ENCODE measurements at places on chromosomes 1 and 21. TPM values are rescaled to one million over a fixed set of nuclear protein-coding genes. Genes with fewer than 3 reads are reported as not detected.

GRCh38 chr1:15343729-15344128 lies 66.0 kb upstream of the EFHD2 start:
- no peak overlapping the region for H3K4me3 ChIP-seq
- peaks cover 4% of the 10 kb centered on the region for H3K4me1 ChIP-seq
- H3K27me3 ChIP-seq: no peaks in the 10 kb centered on the region
- H3K36me3 ChIP-seq: no peaks in the 10 kb centered on the region
- DNase-seq: peak; percentile 50
- H3K27ac ChIP-seq: no peak overlapping the region

GRCh38 chr21:37546299-37546908 lies 179.8 kb downstream of the DYRK1A start:
- H3K27me3 ChIP-seq: no peaks in the 10 kb centered on the region
- DNase-seq: no peak
- H3K27ac ChIP-seq: no peak overlapping the region

- H3K4me1 ChIP-seq: no peaks in the 10 kb centered on the region
- no peak overlapping the region for H3K4me3 ChIP-seq
- no peak for DNase-seq
- no peaks in the 10 kb centered on the region for H3K36me3 ChIP-seq
- H3K27me3 ChIP-seq: no peaks in the 10 kb centered on the region
Measured at GRCh38 chr1:70719154-70719553, 308.1 kb downstream of the CTH start.

DNA sequence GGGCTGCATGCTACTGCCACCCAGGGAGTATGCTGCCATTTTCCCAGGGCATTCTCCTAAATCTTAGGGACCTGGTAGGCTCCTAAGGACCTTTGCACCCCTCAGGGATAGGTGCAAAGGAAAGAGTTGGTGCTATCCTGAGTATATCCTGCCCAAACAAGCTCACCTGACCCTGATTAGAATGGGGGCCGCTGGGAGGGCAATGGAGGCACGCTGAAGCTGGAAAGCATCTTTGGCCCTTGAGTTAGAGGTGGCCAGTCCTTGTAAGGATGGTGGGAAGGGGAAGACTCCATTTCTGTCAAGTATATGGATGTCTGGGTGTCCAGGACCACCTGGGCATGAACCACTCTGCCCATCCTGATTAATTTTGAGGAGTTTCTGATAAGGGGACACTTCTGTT lies 48.9 kb upstream of the A3GALT2 start:
- H3K4me1 ChIP-seq: peaks cover 27% of the 10 kb centered on the region
- no peak for DNase-seq
- H3K4me3 ChIP-seq: no peak overlapping the region
- peaks cover 16% of the 10 kb centered on the region for H3K36me3 ChIP-seq
- H3K27me3 ChIP-seq: no peaks in the 10 kb centered on the region

- H3K4me3 ChIP-seq: no peak overlapping the region
- no peaks in the 10 kb centered on the region for H3K27me3 ChIP-seq
- peak overlapping the region; percentile 16 for H3K27ac ChIP-seq
- peak; percentile 82 for DNase-seq
Measured at GRCh38 chr1:42259059-42259738, 75.8 kb downstream of the FOXJ3 start.

DNA sequence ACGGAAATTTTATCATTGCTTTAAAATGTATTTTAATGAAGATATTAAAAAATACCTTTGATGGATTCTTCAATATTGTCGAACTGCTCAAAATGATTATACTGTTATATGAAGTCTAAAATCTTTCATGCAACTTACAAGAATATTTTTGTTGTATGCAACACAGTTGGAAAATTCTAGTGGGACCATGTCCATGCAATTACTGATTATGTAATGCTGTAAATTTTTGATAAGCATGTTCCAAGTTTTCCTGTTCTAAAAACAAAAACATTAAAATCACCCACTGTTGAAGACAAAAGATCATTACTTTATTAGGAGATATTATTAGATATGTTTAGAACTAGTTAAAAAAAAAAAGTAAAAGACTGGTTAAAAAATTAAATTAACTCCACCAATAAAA lies 132.8 kb downstream of the NFIA start:
- H3K36me3 ChIP-seq: no peaks in the 10 kb centered on the region
- no peaks in the 10 kb centered on the region for H3K27me3 ChIP-seq
- no peak overlapping the region for H3K27ac ChIP-seq
- H3K4me3 ChIP-seq: no peak overlapping the region
- no peak for DNase-seq

DNA sequence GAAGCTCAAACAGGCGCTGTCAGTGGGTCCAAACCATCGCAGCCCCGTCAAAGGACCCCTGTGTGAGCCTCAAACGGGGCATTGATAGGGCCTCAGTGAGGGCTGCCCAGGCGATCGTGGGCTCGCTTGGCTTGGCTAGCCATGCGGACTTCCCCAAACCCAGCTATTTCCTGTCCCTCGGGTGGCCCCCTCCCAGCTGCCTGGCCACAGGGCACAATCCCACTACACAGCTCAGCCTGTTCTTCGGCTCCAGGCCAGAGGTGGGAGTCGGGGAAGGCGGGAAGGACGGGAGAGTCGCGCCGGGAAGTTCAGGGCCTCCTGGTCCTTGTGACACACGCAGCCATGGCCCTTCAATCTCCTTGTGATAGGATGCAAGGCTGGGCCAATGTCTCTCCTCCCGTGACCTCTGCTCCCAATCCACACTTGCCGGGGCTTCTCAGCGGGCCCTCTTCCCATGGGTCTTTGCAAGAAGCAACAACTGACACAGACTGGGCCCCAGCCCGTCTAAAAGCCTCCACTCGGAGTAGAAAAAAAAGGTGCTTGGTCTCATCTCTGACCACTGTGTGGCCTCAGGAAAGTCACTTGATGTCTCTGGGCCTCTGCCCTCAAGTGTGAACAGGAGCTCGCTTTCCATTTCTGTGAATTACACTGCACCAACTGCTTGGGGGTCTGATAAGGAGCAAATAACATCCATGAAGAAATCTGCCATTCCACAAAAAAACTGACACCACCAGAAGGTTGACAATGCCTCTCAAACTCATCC lies 7.1 kb upstream of the MATN1 start:
- peaks cover 4% of the 10 kb centered on the region for H3K27me3 ChIP-seq
- no peak overlapping the region for H3K27ac ChIP-seq
- no peaks in the 10 kb centered on the region for H3K4me1 ChIP-seq

DNA sequence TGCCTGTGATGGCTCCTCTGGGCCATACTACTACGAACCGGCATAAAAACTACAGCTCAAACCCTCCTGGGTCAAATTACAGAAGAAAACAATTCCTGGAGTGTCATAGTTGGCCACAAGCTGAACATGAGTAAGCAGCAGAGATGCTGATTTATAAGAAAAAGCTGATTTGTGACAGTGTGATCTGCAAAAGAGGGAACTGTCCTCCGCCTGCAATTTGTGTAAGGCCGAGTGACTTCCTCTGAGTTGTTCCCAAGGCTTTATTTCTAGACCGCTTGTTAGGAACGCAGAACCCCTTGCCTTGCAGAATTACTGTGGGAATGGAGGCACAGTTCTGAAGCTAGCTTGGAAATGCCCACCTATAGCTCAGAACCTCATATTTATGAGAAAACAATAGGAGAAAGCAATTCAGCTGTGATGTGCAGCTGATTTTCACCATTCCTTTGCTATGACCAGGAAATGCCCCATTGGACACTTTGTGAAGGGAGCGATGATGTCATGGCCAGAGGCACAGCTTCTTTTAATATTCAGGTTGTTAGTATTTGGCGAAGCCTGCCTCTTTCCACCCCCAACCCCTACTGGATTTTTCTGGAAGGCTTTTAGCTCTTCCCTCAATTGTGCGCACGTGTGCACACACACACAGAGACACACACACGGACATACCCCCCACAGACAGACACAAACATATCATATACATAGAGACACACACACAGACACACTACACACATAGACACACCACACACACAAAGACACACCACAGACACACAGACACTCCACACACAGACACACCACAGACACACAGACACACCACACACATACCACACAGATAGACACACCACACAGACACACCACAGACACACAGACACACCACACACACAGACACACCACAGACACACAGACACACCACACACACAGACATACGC lies 47.6 kb downstream of the IER5 start:
- H3K27ac ChIP-seq: peak overlapping the region; percentile 91
- H3K4me1 ChIP-seq: peaks cover 33% of the 10 kb centered on the region
- H3K27me3 ChIP-seq: no peaks in the 10 kb centered on the region

DNA sequence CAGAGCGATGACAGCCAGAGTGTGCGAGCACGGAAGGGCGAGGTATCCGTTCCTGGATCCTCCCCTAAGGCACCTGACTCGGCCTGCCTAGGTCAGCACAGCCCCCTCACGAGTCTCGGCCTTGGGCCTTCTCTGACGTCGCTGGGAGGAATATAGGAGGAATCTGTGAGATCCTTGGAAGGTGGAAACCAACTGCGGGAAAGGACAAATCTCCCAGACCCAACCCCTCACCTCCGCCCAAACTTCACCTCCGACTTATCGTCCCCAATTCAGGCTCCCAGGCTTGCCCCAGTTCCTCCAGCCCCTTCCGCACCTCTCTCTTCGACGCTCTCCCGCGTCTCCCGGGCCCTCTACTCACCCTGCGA lies 494 bp downstream of the APH1A start:
- no peaks in the 10 kb centered on the region for H3K27me3 ChIP-seq
- H3K36me3 ChIP-seq: peaks cover 18% of the 10 kb centered on the region
- peak overlapping the region; percentile 91 for H3K27ac ChIP-seq
- peak overlapping the region; percentile 100 for H3K4me3 ChIP-seq
- peaks cover 4% of the 10 kb centered on the region for H3K4me1 ChIP-seq

- H3K36me3 ChIP-seq: no peaks in the 10 kb centered on the region
- peaks cover 7% of the 10 kb centered on the region for H3K27me3 ChIP-seq
- no peak overlapping the region for H3K27ac ChIP-seq
- no peaks in the 10 kb centered on the region for H3K4me1 ChIP-seq
- H3K4me3 ChIP-seq: no peak overlapping the region
Measured at GRCh38 chr1:224828691-224829090, 100.8 kb upstream of the DNAH14 start.

- no peak overlapping the region for H3K27ac ChIP-seq
- no peak for DNase-seq
- H3K27me3 ChIP-seq: no peaks in the 10 kb centered on the region
- H3K36me3 ChIP-seq: peaks cover 39% of the 10 kb centered on the region
- no peak overlapping the region for H3K4me3 ChIP-seq
- no peaks in the 10 kb centered on the region for H3K4me1 ChIP-seq
Measured at GRCh38 chr1:156012051-156012817, 8.5 kb downstream of the SSR2 start.

- DNase-seq: peak; percentile 57
- H3K4me3 ChIP-seq: no peak overlapping the region
- H3K4me1 ChIP-seq: peaks cover 7% of the 10 kb centered on the region
- H3K27ac ChIP-seq: no peak overlapping the region
- H3K27me3 ChIP-seq: no peaks in the 10 kb centered on the region
Measured at GRCh38 chr1:226181996-226182714, 4.4 kb downstream of the ACBD3 start.

Gene NR5A2
- total RNA-seq: not detected

Gene PRAMEF11
- total RNA-seq: not detected

Gene KPRP
- total RNA-seq: not detected

Gene CFAP74
- 0.26 TPM for total RNA-seq

Gene NTMT2
- not detected for total RNA-seq
